ENCODE measurements at places on chromosomes 3 and 15.

- DNase-seq = no peak
These were observed 621.7 kb upstream of the AGTR1 start for GRCh38 chr3:148075771-148076716.

DNA sequence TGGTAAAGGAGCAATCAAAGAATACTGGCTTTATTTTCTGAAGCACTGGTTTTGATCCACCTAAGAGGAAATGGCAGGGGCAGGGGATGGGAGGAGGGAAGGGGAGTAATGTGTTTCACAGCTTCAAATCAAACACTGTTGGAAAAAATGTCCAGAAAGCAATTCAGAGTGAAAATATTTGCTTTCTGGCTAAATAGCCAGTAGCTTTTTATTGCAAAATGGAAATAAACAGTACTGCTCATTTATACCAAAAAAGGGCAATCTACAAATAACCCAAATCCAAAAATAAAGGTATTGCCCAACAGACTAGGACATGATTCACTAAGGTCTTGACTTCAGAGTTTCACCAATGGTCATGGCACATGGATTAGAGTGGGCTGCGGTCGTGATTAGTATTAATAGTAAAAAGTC, 279.3 kb upstream of the THBS1 start:
- DNase-seq = no peak

GRCh38 chr15:70763950-70764730, 782 bp upstream of the UACA start:
- no peak for DNase-seq

GRCh38 chr15:80578871-80579270, 116.2 kb upstream of the ABHD17C start:
- no peak for DNase-seq

DNA sequence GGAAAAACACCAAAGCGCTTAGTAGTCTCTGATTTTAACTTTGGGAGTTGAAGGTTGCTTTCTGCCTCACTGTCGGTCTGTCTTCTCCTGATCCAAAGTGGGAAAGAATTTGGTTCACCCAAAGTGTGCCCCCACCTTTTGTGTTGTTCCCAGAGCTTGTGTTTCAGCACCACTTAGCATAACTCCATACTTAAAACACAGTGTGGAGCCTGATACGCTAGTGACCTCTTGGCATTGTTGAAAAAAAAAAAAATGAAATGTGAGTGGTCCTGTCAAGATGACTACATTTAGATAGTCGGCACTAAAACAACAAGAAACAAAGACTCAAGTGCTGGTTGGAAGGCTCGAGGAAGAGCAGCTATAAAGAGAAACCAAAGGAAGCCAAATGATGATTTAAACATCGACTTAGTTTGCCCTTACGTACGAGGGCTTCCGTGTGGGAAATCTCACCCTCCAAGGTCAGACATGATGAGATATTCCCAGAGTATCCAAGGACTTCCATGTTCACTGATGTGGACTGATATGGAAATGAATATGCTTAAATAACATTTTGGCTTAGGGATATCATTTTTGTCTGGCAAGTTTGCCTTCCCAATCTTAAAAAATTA, 178.8 kb downstream of the MEIS2 start:
- DNase-seq = no peak

- no peak for DNase-seq
These were observed 22.8 kb downstream of the SLC12A6 start for GRCh38 chr15:34314491-34315490.

DNA sequence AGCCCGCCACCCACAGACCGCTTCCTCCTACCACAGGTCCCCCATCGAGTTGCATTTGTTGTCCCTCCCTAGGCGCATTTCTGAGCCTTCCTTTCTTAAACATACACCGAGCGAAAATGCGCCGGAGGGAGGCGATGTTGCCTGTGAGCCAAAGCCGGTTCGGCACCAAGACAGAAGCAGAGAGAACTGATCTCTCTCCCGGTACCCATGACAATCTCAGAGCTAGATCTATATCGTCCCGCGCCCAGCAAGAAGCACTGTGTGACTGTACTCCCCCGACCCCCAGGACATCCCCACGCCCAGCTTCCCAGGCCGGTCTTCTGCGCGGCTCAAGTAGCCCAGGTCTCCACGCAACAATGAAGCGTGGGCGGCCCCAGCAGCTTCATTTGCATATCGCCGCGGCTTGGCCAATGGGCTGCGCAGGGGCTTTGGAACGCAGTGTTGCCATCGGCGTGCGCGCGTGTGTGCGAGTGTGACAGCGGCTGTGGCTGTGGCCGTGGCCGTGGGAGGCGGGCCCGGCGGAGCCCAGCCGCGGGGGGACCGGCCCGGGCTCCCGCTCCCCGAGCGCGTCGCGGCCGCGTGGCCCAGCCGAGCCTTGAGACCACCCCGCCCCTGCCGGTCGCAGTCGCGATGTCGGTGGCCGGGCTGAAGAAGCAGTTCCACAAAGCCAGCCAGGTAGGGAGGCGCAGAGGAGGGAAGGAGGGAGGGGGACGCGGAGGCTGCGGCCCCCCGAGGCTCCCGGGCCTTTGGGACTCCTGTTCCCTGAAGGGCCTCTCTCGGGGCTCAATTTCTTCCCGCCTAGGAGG, at the start of gene SH3GL3:
Gene SH3GL3 (plus strand): TSS at position 438 of the 806 bp plus-strand sequence. CDS start 193 bp downstream, at position 631.
- peak; percentile 11 for DNase-seq

DNA sequence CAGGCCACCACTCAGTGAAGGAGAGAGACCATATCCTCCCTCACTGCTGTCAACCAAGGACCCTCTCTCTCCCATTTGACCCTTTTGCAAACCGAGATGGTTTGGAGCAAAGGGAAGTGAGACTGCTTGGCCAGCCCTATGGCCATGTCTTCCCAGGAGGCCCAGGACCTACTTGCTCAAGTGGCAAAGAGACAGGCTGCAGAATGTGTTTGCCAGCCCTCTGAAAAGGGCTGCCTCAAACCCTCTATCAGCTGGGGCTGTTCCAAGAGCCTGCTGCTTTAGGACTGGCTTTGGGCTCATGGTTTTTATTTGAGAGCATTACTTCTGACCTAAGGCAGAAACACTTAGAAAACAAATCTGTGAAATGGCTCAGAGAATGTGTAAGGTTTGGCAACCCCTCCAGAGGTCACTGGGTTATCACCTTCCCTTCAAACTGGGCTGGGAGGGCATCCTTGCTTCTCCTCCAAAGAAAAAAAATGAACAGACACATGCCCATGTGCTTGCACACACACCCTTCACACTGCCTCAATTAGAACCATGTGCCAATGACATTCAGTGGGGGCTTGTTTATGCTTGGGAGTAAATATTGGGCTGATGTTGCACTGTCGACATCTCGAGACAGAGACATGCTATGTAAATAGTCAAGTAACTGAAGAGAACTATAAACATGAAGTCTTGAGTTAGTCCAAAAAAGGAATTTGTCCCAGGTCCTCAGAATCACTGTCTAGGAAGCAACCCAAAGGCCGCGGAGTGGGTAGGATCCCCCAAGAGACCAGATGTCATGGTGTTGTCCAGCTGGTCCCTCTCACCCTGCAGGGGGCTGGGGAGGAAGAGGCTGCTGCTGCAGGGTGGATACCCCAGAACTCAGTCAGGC, 49.8 kb upstream of the CTDSPL start:
- DNase-seq = no peak

DNA sequence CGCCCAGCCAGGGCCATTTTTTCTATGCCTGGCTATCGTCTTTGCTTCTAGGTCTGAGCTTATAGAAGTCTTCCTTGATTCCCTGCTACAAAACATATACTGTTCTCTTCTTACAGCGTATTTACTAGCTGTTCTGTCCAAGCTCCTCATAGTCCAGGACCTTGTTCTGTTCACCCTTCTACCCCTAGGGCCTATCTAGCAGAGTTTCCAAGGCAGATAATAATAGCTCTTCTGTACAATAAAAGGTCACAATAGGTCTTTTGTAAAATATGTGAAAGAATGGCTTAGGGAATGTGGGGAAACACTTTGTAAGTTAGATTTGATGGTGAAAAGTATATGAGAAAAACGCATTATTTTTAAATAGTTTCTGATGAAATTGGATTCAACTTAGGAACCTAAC, 158.2 kb downstream of the P3H2 start:
- no peak for DNase-seq

GRCh38 chr3:135383301-135383700, 582.2 kb upstream of the PPP2R3A start:
- DNase-seq = no peak

DNA sequence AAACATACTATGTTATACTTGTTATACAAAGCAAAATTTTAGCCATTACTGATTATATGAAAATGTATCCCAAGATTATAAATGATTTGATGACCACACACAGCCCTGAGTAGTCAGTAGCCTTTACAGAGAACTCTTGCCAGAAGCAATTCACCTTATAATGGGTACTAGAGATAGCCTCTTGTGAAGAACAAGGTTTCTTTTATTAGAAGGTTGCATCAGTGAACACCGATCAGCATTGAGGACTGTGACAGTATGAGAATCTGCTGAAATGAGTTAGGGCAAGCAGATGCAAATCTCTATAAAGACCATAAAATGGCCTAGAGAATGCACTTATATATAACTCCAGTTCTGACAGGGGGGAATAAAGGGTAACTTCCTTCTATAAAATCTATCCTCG, 10.1 kb downstream of the CDC25A start:
- no peak for DNase-seq

Data from activated T-cell treated with anti-CD3 and anti-CD28 coated beads for 1 hour (primary cell).